ENCODE measurements at places on chromosomes 7 and 10. TPM values are rescaled to one million over a fixed set of nuclear protein-coding genes. Genes with fewer than 3 reads are reported as not detected.

DNA sequence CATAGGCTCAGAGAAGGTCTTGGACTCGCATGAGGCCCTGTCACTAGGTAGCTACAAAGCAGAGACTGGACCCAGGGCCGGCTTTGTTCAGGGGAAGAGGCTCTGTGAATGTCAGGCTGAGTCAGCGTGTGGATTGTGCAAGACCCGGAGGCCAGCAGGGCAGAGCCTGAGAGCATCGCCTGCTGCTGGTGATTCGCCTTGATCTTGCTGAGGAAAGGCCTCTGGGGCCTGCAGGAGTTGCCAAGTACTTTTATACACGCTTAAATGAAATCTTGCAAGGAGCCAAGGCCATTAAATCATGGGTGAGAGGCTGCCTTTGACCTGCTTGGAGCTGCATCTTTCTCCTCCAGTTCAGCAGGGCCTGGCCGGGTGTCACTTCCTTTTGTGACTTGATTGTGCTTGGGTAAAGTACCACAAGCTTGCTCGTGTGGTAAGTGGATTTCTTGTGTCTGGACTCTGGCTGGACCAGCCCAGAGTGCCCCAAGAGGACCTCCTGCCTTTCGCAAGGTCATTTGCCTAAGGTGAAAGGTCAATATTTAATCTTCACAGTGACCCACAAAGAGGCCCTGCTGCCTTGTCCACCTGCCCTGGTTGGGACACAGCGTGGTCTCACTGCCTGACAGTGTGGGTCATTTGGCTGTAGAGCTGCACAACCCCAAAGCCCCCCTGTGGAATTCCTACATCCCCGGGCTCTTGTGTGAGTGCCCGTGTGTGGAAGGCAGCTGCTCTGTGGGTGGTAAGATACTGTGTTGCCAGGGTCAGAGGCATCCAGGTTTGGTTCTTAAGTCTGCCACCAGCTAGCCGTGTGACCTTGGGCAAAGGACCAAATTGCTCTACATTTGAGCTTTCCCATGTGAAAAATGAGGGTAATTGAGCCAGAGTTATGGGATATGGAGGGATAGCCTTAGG lies 38.6 kb upstream of the SH2D4B start:
- H3K4me1 ChIP-seq = peaks cover 91% of the 10 kb centered on the region
- peak overlapping the region; percentile 91 for H3K27ac ChIP-seq
- peak; percentile 54 for DNase-seq
- no peaks in the 10 kb centered on the region for H3K27me3 ChIP-seq

The ANXA8 gene
- total RNA-seq = not detected

GRCh38 chr7:138980563-138981291 lies 462 bp downstream of the KIAA1549 start:
- peak; percentile 35 for DNase-seq
- peak overlapping the region; percentile 86 for H3K4me3 ChIP-seq
- no peaks in the 10 kb centered on the region for H3K36me3 ChIP-seq
- peaks cover 16% of the 10 kb centered on the region for H3K4me1 ChIP-seq
- H3K27ac ChIP-seq = peak overlapping the region; percentile 51
- H3K27me3 ChIP-seq = peaks cover 49% of the 10 kb centered on the region

The ASZ1 gene
- not detected for total RNA-seq

DNA sequence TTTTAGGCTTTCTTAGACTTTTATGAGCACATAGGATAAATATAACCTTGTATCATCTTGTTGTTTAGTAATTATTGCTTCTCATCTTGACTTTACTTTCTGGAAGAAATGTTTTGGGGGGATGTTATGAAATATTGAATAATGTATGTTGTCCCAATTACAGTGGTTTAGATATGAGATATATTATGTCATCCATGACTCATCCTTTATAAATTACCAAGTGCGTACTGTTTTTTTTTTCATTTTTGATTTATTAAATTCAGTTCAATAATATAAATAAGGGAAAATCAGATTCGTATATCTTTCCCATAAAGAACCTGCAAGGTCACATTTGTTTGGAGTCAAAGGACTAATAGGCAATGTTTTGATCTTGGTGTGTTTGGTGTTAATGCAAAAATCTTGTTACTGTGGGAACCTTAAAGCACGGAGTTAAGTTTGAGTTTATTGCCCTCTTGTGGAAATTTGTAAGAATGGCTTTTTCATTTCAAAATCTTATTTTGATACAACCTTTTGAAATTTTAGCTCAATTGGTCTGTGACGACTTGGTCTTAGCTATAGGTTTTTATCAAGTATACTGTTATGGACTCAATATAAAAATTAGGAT lies 108.6 kb downstream of the SRI start:
- peaks cover 1% of the 10 kb centered on the region for H3K4me1 ChIP-seq
- no peak for DNase-seq
- H3K4me3 ChIP-seq = no peak overlapping the region
- H3K27me3 ChIP-seq = no peaks in the 10 kb centered on the region
- no peak overlapping the region for H3K27ac ChIP-seq

DNA sequence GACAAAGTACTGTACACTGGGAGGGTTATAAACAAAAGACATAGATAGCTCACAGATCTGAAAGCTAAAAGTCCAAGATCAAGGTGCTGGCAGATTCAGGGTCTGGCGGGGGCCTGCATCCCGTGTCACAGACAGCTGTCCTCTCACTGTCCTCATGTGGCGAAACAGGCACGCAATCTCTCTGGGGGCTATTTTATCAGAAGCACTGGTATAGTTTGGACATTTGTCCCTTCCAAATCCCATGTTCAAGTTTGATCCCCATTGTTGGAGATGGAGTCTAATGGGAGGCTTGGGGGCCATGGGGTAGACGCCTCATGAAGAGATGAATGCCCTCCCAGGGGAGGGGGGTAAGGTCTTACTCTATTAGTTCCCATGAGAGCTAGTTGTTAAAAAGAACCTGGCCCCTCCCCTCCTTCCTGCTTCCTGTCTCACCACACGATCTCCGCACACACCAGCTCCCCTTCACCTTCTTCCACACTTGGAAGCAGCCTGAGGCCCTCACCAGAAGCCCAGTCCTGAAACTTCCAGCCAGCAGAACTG lies 72.5 kb upstream of the UCN3 start:
- no peak for DNase-seq
- no peaks in the 10 kb centered on the region for H3K27me3 ChIP-seq
- H3K4me1 ChIP-seq = peaks cover 54% of the 10 kb centered on the region
- peak overlapping the region; percentile 98 for H3K27ac ChIP-seq
- peak overlapping the region; percentile 97 for H3K4me3 ChIP-seq
- peaks cover 33% of the 10 kb centered on the region for H3K36me3 ChIP-seq
